NCI-H748 treated with DMSO at 0.1 percent for 48 hours (cell line): ENCODE measurements at places on chromosomes 4 and X.

DNA sequence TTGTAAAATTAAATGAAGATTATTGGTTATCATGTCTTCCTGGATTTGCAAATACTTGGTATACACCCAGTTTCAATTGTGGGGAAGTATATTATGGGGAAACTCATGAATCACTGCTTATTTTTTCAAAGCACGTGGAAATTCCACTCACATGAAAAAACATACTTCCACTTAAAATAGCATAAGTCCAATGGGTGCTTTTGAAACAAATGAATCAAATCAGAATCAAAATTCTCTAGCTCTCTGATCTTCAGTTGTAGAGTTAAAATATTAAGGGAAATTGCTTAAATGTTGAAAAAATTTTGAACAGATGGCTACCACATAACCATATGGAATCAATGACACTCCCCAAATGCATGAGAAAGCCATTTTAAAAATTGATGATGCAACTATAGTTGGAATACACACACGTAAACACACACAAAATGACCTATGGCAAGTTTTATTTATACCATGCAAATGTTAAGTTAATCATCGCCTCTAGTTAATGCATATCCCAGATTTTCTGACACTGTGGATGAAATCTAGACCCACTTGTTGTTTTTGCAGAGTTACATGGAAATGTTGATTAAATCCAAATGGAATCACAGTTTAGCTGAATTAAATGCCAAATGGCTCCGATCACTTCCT, 93.2 kb downstream of the ARSF start:
- DNase-seq: no peak

DNA sequence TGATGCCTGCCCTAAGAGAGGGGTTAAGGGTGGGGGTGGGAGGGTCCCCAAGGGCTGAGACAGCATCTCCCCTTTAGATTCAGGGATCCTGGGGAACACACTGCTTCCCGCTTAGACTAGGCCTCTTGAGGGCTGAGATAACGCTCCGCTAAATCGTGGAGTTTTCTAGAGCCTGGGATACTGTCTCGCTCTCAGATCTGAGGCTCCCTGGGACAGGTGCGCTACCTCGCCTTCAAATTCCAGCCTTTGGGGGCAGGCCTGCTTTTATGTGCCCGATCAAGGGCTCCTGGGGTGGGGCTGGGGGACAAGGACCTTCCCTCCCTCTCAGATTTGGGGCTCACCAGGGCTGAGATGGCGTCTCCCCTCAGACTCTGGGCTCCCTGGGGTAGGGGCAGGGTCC, 440 bp upstream of the ARHGAP36 start:
- no peak for DNase-seq

DNA sequence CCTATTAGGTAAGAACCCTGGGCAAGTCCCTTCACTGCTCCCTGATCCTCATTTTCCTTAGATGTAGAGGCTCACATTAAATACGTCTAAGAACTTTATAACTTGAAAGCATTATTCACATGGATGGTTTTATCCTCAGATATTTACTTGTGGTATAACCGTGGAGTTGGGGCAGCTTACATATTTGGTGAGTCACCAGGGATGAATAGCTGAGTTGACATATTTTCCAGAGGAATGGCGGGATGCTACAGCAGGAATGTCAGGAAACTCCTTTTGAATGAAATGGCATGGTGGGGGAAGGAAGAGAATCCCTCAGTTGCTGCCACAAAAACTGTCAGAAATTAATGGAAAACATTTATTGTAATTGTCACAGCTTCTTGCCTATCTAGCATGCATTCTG, 165.3 kb upstream of the RPS6KA3 start:
- no peak for DNase-seq

GRCh38 chr4:147794787-147795413, 63.0 kb downstream of the ARHGAP10 start:
- DNase-seq: no peak

- DNase-seq: no peak
Observed at GRCh38 chr4:76420762-76421581, at the start of gene CCDC158. CCDC158 (minus strand) TSS chr4:76421141; CDS start chr4:76403207, 17,934 bp downstream.

DNA sequence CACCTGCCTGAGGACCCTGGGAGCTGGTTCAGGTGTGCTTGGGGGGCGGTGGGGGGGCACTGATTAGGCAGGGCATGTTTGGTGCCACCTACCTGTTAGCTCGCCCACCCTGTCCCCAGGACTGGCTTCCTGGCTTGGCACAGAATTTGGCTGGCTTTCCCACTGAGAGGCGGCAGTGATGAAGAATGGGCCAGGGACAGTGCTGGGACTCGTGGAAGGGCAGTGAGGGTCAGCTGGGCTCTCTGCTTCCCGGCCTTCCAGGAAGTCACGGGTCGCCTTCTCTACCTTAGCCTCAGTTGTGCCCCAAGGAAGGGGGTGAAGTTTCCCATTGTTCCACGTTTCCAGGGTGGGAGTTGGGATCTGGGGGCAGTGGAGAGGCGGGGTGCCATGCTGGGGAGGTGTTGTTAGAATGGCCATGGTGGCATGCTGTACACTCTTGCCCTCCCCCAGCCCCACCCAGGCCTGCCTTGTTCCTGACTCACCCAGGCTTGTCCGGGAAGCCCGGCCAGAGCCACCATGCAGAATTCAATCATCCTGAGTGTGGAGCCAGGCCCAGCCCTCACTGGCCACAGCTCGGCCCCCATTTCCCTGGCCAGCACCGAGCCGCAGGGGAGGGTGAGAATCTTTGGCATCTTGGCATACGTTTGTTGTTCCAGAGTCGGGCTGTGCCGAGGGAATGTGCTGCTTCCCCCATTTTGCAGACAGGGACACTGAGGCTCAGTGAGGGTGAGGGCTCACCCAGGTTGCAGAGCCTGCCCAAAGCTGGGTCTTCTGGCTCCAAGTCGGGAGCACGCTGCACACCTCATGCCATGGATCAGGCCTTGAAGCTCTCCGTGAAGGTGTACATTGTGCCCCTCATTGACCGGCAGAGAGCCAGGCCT, 21.9 kb upstream of the GPR78 start:
- no peak for DNase-seq

DNA sequence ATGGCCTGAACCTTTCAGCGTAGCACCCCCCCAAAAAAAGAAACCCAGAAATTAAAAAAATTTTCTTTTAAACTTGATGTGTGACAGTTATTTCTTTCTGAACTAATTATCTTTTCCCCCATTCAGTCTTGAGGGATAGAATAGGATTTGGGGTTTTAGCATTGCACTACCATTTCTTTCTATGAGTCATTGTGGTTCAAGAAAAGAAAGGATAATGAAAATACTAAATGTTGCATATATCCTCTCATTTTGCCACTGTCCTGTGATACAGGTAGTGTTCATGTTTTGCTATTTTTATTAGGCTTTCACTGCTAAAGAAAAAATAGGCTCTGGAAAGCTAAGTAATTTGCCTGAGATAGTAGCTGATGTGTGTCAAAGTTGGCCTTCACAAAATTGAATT, 39.4 kb upstream of the DCK start:
- no peak for DNase-seq

DNA sequence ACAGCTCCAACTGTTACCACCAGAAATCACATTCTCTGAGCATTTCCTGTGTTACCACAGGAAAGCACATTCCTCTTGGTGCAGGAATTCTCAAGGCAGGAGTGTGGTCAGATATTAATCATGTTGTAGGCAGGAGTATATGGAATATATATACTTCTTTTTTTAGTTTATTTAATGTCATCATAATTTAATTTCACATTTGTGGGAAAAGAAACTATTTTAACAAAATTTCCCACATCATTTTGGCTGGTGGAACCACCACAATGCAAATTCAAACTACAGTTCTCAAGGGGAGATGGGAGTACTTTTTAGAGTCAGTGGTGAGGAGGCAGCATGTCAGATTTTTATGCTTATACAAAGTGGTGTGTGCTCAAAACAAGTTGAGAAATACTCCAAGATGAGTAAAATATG, 139.0 kb downstream of the ATP10D start:
- no peak for DNase-seq

GRCh38 chr4:25827897-25828296, 34.9 kb downstream of the SEL1L3 start:
- DNase-seq: no peak

- DNase-seq: no peak
Observed at GRCh38 chr4:95439071-95439470, 109.7 kb downstream of the UNC5C start.

DNA sequence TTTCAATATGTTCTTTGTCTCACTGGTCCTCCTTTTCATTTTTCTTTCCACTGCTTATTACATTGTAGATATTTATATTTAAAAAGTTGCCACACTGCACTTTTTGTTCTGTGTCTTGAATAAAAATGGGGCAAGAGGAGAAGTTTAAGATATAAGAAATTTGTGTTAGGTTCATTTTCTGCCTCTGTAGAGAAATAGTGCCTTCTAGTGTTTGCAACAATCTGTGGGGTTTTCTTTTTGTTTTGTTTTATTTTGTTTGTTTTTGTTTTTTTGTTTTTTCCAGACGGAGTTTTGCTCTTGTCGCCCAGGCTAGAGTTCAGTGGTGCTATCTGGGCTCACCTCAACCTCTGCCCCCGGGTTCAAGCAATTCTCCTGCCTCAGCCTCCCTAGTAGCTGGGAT, 20.1 kb upstream of the SMIM14 start:
- no peak for DNase-seq

- no peak for DNase-seq
Observed at GRCh38 chr4:187357045-187357643, 633.5 kb upstream of the FAT1 start.

DNA sequence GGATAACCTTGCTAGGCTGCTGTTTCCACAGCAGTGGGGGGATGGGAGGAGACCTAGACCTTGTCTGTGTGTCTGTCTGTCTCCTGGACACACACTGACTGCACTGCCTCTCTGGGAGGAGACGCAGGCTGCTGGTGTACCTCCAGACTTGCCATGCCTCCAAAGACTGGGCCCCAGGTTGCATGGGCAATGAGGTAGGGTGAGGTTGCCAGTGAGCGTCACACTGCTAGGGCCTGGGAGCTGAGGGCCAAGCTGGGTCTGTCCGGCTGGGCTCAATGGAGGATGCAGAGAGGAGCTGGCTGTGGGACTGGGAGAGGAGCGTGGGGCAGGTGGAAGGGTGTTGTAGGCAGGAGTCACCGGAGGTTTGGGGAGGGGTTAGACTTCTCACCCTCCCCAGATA, 16.6 kb downstream of the MAGED2 start:
- DNase-seq: no peak

- DNase-seq: no peak
Observed at GRCh38 chr4:15043922-15044321, 41.6 kb downstream of the CPEB2 start.

DNA sequence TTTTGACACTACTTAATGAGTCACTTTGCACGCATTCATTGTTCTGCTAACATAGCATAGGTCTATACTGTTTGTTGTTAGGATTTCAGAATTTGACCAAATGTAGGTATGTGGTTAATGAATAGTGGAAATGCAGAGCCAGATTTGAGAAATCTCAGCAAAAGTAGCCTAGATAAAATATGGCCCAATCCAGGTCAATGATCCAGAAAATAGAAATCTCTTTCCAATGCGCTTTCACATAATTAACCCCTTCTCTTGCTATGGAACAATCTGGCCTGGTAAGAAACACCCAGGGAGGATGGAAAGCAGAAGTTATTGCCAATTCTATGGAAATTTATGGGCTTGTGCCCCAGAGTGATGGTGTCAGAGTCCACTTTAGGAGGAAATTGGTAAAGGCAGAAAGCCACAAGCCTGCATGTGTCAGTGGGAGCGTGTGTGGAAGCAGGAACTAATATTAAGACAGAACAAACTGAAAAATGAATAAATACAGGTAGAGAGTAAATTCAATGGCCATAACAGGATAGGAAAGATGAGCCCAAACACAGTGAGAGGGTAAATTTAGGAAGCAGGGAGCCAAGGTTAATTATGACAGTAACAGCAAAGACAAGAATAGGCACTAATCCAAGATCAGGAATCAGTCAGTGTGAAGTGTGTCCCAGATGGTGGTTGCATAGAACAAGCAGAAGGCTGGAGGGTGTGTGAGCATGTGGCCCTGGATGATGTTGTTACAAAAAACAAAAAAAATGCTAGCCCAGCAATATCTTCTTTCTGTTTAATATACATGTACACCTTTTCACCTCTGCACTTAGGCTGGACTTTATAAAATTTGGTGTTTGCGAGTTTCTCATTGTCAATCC, 102.9 kb downstream of the SYTL5 start:
- no peak for DNase-seq

DNA sequence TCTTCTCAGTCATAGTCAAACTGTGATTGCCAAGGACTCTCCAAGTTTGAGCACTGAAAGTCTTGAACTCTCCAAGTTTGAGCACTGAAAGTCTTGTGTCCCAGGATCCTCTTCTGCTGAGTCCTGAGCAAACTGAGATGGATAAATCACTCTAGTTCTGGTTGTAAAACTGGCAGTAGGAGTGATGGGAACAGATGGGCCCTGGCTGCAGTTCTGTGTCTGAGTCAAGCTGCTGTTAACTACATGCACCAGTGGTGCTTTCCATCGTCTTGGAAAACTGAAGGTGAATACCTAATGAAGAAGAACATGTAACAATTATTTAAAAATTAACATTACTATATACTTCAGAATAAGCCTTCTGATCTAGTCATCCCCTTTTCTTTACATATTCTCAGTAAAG, 27.6 kb upstream of the KCNIP4 start:
- DNase-seq: no peak

- DNase-seq: no peak
Observed at GRCh38 chr4:119299260-119299671, 22.7 kb downstream of the FABP2 start.

DNA sequence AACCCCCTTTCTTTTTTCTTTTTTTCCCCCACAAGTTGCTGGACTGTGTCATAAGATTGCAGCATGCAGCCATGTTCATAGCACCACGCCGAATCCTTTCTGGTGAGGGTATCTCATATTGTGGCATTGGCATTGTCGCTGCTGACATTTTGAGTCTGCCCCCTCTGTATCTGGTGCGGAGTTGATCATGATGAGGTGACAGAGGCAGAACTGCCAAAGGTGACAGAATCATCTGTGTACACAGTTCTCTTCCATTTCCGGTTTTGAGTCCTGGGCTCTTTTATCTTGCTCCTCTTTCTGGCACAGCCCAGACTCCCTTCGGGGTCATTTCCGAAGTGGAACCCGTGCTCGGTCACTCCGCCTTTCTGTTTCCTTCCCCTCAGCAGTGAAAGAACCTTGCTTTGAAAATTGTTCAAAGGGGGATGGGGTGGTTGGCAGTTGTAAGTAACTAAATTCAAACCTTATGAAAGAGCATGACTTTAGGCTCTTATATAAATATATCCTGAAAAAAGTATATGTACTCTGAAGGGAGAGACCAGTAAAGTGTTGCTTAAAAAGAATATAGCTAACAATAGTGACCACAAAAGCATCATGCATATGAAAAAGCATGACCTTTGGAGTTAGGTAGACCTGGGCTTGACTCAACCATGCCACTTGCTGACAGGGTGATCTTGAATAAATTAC, 55.0 kb upstream of the BMP2K start:
- no peak for DNase-seq

- no peak for DNase-seq
Observed at GRCh38 chr4:156781852-156782251, 189.7 kb downstream of the PDGFC start.
